SJCRH30 (cell line): ENCODE measurements at places on chromosomes 7 and 10.

- DNase-seq, result no peak
These were observed 478.2 kb upstream of the FOXK1 start for GRCh38 chr7:4203626-4204512.

DNA sequence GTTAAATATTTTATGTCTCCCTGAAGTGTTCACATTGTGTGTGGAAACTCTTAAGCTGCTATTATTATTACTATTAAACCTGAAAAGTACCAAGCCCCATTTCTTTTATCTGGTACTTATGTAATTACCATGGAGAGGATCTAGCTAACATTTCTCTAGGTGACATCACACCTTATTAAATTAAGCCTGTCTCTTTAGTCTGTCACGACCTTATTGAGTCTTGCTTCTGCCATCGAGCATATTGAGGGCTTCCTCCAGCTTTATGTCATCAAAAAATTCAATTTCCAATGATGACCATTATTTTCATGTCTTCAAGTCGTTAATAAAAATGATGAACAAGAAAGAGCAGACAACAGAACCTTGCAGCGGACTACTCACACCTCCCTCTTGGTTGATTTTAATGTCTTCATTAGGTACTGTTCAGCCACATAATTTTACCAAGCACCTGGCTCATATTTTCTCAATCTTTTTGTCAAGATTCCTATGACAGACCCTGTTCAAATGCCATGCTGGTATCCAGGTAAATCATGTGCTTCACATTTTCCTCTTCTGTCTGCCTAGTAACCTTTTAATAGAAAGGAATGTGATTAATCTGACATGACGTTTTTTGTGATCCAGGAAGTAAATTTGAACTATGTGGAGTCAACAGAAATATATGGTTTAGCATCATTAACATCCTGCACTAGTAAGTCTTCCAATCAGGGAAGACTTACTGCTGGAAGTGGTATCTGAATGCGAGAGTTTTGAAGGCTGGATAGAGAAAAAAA is 556.7 kb downstream of the SORCS3 start:
- DNase-seq, result no peak

DNA sequence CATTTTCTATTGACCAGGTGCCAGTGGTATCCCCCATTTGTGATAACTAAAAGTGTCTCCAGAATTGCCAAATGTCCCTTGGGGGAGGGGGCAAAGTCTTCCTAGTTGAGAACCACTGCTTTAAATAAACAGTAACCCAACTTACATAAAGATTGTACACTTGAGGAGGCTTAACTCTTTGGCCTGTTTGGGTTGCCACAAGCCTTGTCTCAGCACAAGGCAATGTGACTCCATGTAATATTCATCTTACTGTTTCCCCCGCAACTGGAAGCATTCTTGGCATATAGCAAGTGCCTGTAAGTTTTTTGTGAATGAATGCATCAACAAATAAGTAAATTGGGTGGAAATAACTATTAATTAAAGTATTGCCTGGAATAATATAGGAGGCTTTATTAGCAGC is 108.3 kb downstream of the ANK3 start:
- no peak for DNase-seq

- DNase-seq, result no peak
These were observed 103.8 kb downstream of the CPEB3 start for GRCh38 chr10:92187101-92187500.

- no peak for DNase-seq
These were observed 275.4 kb upstream of the PFKP start for GRCh38 chr10:2791774-2792443.
